Fibroblast of the aortic adventitia (primary cell): ENCODE measurements at places on chromosomes 1 and 21. TPM values are rescaled to one million over a fixed set of nuclear protein-coding genes. Genes with fewer than 3 reads are reported as not detected.

Gene CCDC181
- total RNA-seq, result 1.4 and 3.1 TPM in 2 replicates

Gene ALX3
- total RNA-seq, result 0.09 TPM in 1 of 2 replicates, not detected in the other

Gene FMO2
- total RNA-seq, result 0.45 and 7.4 TPM in 2 replicates

Gene FABP3
- total RNA-seq, result 44.2 and 60.6 TPM in 2 replicates

Gene NBL1
- total RNA-seq, result 105 and 178 TPM in 2 replicates

Gene HLX
- total RNA-seq, result 4.1 and 25.4 TPM in 2 replicates

Gene NTMT2
- total RNA-seq, result not detected in 2 replicates

Gene SAMSN1
- 0.27 TPM in 1 of 2 replicates, not detected in the other for total RNA-seq

Gene HPCAL4
- total RNA-seq, result under 0.01 TPM in 1 of 2 replicates, not detected in the other

Gene PDE9A
- not detected in 2 replicates for total RNA-seq

Gene KCNN3
- 0.09 and 0.25 TPM in 2 replicates for total RNA-seq

Gene SHE
- total RNA-seq, result 0.09 and 0.49 TPM in 2 replicates

Gene ERG
- 6.9 and 9.9 TPM in 2 replicates for total RNA-seq

Gene KRTAP19-5
- not detected in 2 replicates for total RNA-seq

Gene HNRNPCL1
- total RNA-seq, result not detected in 2 replicates

Gene OR2L13
- not detected in 2 replicates for total RNA-seq

Gene ZFP69B
- 6.1 and 8.5 TPM in 2 replicates for total RNA-seq

Gene VAMP3
- total RNA-seq, result 37.2 and 135 TPM in 2 replicates

Gene TESK2
- 2.0 and 5.7 TPM in 2 replicates for total RNA-seq

Gene TMCC2
- 2.5 and 7.0 TPM in 2 replicates for total RNA-seq

Gene RGSL1
- not detected in 2 replicates for total RNA-seq

Gene LCE3E
- total RNA-seq, result not detected in 2 replicates

Gene SLC35A3
- 15.0 and 35.8 TPM in 2 replicates for total RNA-seq

Gene OLIG2
- total RNA-seq, result not detected in 2 replicates

Gene ACKR1
- not detected in 2 replicates for total RNA-seq

Gene CD53
- total RNA-seq, result not detected in 2 replicates

Gene OR2L5
- total RNA-seq, result under 0.01 TPM in 1 of 2 replicates, not detected in the other

Gene SLC22A15
- total RNA-seq, result 4.2 and 7.2 TPM in 2 replicates

Gene TNFRSF4
- 0.65 TPM in 1 of 2 replicates, not detected in the other for total RNA-seq

Gene SLAMF1
- total RNA-seq, result not detected in 2 replicates

Gene CLDN17
- 0.49 TPM in 1 of 2 replicates, not detected in the other for total RNA-seq

Gene UCK2
- total RNA-seq, result 24.0 and 61.7 TPM in 2 replicates

Gene NECTIN4
- not detected in 2 replicates for total RNA-seq

Gene SPAG17
- total RNA-seq, result 0.09 TPM in 1 of 2 replicates, not detected in the other

Gene MAP10
- 1.5 and 1.9 TPM in 2 replicates for total RNA-seq

Gene AQP10
- not detected in 2 replicates for total RNA-seq

Gene AADACL4
- not detected in 2 replicates for total RNA-seq

Gene THEM5
- not detected in 2 replicates for total RNA-seq

Gene LYPD8
- 0.27 TPM in 1 of 2 replicates, not detected in the other for total RNA-seq

Gene F3
- 6.9 and 24.0 TPM in 2 replicates for total RNA-seq

Gene EPHB2
- 3.8 and 24.9 TPM in 2 replicates for total RNA-seq

Gene NR1I3
- not detected in 2 replicates for total RNA-seq
